ENCODE measurements at places on chromosomes 11 and 22.

GRCh38 chr22:32226326-32227104 is 21.6 kb upstream of the RFPL2 start:
- no peaks in the 10 kb centered on the region for H3K4me1 ChIP-seq
- no peak overlapping the region for H3K27ac ChIP-seq
- no peaks in the 10 kb centered on the region for H3K36me3 ChIP-seq
- peaks cover 12% of the 10 kb centered on the region for H3K27me3 ChIP-seq
- no peak for DNase-seq
- H3K4me3 ChIP-seq, result no peak overlapping the region

- H3K4me1 ChIP-seq, result peaks cover 18% of the 10 kb centered on the region
- no peak for DNase-seq
- H3K27ac ChIP-seq, result no peak overlapping the region
- H3K27me3 ChIP-seq, result peaks cover 3% of the 10 kb centered on the region
- H3K4me3 ChIP-seq, result no peak overlapping the region
Measured at GRCh38 chr11:65125197-65126056, 3.3 kb downstream of the MRPL49 start.

DNA sequence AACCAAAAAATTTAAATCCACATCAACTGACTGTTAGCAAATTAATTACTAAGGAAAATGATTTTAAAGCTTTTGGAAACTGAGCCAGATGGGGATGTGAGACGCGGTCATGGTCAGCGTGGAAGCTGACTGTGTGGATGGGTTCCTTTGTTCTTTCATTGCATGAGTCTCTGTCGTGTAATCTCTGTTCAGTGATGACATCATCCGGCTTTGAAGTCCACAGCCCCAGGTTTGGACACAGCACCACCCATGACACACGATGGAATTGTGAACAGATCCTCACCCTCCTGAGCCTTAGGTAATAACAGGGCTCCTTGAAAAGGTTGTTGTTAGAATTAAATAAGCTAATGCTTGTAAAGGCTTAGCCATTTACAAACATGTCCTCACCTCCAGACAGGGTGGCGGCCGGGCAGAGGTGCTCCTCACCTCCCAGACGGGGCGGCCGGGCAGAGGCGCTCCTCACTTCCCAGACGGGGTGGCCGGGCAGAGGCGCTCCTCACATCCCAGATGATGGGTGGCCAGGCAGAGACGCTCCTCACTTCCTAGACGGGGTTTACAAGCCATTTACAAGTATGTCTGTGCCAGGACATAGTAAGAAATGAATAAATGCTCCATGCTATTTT is 677.3 kb downstream of the TBC1D22A start:
- H3K27me3 ChIP-seq, result no peaks in the 10 kb centered on the region
- H3K36me3 ChIP-seq, result no peaks in the 10 kb centered on the region
- H3K4me3 ChIP-seq, result no peak overlapping the region
- H3K4me1 ChIP-seq, result no peaks in the 10 kb centered on the region
- no peak for DNase-seq

- no peak for DNase-seq
- peak overlapping the region; percentile 84 for H3K4me3 ChIP-seq
- H3K4me1 ChIP-seq, result peaks cover 16% of the 10 kb centered on the region
- H3K36me3 ChIP-seq, result peaks cover 2% of the 10 kb centered on the region
Measured at GRCh38 chr11:107592231-107592590, 1.3 kb downstream of the ELMOD1 start.

GRCh38 chr11:123292647-123293046 is 97.6 kb upstream of the CLMP start:
- no peak overlapping the region for H3K27ac ChIP-seq
- no peak overlapping the region for H3K4me3 ChIP-seq
- peaks cover 3% of the 10 kb centered on the region for H3K27me3 ChIP-seq

DNA sequence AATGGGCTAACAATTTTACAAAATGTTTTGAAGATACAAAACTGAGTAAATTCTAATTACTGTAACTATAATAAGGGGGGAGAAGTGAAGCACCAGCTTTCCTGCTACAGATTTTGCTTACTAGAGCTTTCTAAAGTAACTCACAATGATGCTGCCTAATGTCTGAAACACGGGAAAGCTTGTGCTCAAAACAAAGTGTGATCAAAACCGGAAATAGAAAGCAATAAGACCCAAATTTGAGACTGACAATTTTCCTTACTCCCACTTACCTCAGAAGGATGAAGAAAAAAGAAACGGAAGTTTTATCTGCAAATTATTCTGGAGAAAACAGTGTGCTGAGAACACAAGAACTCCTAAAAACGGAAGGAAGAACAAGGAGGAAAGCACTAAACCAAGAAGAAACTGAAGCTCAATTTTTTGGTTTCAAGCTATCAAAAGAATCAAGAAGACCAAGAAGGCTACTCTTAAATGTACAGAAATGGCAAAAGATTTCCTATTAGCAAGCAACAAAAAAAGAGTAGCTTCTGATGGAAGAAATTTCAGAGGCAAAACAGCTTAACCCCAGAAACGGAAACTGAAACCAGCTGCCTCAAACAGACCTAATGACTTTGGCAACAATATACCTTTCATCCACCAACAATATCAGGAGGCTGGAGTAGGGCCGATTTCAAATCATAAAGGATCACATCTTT is 33.4 kb downstream of the AMBRA1 start:
- H3K27me3 ChIP-seq, result no peaks in the 10 kb centered on the region
- DNase-seq, result peak; percentile 16
- H3K27ac ChIP-seq, result peak overlapping the region; percentile 93

GRCh38 chr11:67002297-67002913 is 20.5 kb upstream of the SYT12 start:
- H3K27me3 ChIP-seq, result no peaks in the 10 kb centered on the region
- no peaks in the 10 kb centered on the region for H3K4me1 ChIP-seq
- no peak for DNase-seq
- no peaks in the 10 kb centered on the region for H3K36me3 ChIP-seq

DNA sequence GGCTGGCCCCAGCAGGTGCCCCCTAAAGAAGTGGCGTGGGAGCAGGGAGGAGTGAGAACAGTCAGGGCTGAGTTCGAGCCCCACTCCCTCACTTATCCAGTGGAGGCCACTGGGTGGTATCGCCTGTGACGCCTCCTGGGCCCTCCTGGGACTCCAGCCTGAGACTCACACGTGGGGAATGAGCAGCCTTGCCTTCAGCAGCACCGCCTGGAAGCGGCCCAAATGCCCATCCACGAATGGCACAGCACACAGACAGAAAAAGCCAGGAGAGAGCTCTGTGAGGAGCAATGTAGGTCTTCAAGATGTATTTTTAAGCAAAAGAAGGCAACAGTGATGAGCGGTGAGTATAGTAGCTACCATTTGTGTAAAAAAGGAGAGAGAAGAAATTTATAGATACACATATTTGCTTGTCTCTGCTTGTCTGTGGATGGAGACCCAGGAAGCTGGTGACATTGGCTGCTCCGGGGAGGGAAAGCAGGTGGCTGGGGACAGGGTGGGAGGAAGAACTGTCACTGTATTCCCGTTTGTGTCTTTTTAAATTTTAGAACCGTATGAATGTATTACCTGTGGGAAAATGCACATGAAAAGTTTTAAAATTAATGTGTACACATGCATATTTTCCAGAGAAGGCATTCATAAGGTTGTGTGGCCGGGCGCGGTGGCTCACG is 13.2 kb downstream of the KCNJ4 start:
- H3K27me3 ChIP-seq, result peaks cover 3% of the 10 kb centered on the region

- H3K27ac ChIP-seq, result no peak overlapping the region
- peak overlapping the region; percentile 40 for H3K4me3 ChIP-seq
- H3K36me3 ChIP-seq, result no peaks in the 10 kb centered on the region
- H3K4me1 ChIP-seq, result peaks cover 6% of the 10 kb centered on the region
Measured at GRCh38 chr22:35230839-35231584, 26.3 kb upstream of the HMGXB4 start.

- peaks cover 4% of the 10 kb centered on the region for H3K27me3 ChIP-seq
- H3K27ac ChIP-seq, result no peak overlapping the region
- DNase-seq, result no peak
- H3K36me3 ChIP-seq, result no peaks in the 10 kb centered on the region
- H3K4me3 ChIP-seq, result no peak overlapping the region
Measured at GRCh38 chr11:15699978-15700377, 585.3 kb downstream of the INSC start.

- H3K27ac ChIP-seq, result peak overlapping the region; percentile 80
- H3K27me3 ChIP-seq, result no peaks in the 10 kb centered on the region
Measured at GRCh38 chr11:122690801-122691548, 35.5 kb downstream of the UBASH3B start.

DNA sequence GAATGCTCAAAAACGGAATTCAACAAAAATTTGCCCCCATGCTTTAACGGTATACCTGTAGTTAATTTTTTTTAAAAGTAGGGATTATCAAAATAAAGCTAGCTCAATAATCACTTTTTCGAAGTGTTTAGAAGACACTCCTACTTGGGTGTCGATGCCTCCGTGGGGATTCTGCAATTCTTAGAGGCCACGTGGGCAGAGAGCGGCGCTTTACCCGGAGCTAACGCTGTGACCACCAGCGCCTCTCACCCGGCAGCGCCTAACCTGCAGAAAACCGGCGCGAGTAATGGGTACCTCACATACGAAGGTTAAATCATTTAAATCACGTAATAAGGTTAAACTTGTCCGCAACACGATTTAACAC is 583 bp downstream of the TAF1D start:
- H3K4me3 ChIP-seq, result peak overlapping the region; percentile 100
- peak overlapping the region; percentile 100 for H3K27ac ChIP-seq
- peaks cover 44% of the 10 kb centered on the region for H3K4me1 ChIP-seq
- H3K36me3 ChIP-seq, result peaks cover 62% of the 10 kb centered on the region
- H3K27me3 ChIP-seq, result peaks cover 11% of the 10 kb centered on the region
- DNase-seq, result peak; percentile 64

GRCh38 chr11:12235947-12236743 is 125.8 kb downstream of the MICAL2 start:
- peak; percentile 70 for DNase-seq
- no peaks in the 10 kb centered on the region for H3K27me3 ChIP-seq
- peaks cover 24% of the 10 kb centered on the region for H3K4me1 ChIP-seq
- H3K4me3 ChIP-seq, result peak overlapping the region; percentile 57

DNA sequence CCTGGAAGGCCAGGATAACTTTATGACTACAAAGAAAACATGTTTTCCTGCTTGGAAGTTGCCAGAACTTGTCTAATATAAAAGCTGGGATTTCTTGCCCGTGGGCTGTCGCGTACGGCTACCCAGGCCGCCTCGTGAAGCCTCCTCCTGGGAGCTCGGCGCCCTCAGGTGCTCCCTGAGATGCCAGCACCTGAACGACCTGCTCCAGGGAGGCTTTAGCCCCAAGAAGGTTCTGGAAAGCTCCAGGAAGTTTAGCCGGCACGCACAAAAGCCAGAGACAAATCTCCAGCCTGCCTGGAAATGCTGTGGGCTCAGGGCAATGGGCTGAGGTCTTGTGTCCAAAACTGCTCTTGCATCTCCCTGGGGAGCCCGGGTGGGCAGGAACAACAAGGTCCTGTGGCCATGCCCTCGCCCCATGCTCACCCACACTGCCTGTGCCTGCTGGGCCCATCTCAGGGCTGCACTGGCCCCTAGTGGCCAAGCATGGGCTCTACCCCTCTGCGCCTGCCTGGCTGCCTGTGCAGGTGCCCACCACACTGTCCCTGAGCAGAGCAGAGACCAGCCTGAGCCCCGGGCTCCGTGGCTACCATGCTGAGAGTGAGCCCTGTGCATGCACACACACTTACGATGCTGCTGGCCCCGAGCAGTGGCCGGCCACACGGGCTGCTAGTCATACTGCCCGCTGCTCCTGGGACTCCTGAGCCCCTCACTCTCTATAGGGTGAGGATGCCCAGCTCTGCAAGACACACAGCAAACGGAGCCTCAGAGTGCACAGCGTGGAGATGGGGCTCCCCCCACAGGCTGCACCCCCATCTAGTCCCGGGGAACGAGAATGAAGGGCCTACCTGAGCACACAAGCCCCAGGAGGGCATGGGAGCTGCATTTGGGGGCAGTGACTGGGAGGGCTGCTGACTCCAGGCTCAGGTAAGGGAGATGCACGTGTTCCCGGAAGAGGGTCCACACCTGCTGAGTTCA is 4.9 kb upstream of the CELSR1 start:
- no peak overlapping the region for H3K4me3 ChIP-seq
- H3K27ac ChIP-seq, result no peak overlapping the region
- no peaks in the 10 kb centered on the region for H3K36me3 ChIP-seq
- DNase-seq, result peak; percentile 81

- peaks cover 70% of the 10 kb centered on the region for H3K36me3 ChIP-seq
- H3K27me3 ChIP-seq, result no peaks in the 10 kb centered on the region
- peak within 1 kb of the TSS; percentile 99 for H3K4me3 ChIP-seq
- DNase-seq, result peak; percentile 94
Measured at GRCh38 chr11:119018074-119018938, at the start of the genes RPS25 and TRAPPC4. RPS25 (minus strand) TSS chr11:119018343; CDS start chr11:119018284, 59 bp downstream. TRAPPC4 (plus strand) TSS chr11:119018766; CDS start chr11:119018796, 30 bp downstream.

- no peak for DNase-seq
- peaks cover 2% of the 10 kb centered on the region for H3K27me3 ChIP-seq
- H3K27ac ChIP-seq, result no peak overlapping the region
Measured at GRCh38 chr11:78886616-78887015, 312.0 kb upstream of the NARS2 start.

GRCh38 chr11:118002541-118003423 is 16.6 kb downstream of the IL10RA start:
- H3K4me1 ChIP-seq, result peaks cover 87% of the 10 kb centered on the region
- H3K4me3 ChIP-seq, result peak overlapping the region; percentile 62
- peaks cover 42% of the 10 kb centered on the region for H3K36me3 ChIP-seq
- H3K27ac ChIP-seq, result peak overlapping the region; percentile 97

DNA sequence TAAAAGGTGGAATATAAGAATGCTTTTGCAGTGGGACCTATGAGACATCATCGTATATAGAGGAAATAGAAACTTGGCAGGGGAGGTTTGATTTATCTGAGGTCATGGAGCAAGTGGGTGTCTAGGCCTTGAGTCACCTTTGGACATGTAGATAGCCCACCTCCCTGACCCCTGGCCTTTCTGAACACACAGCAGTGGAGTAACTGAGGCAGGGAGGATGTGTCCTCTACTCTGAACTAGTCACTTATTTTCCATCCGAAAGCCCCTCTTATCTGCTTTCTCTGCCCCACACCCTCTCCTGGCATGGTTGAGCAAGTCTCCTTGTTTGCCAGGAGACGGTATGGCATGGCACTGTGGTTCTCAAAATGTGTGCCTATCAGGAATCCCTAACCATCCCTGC is 7.9 kb downstream of the CD82 start:
- peak; percentile 56 for DNase-seq
- H3K36me3 ChIP-seq, result peaks cover 71% of the 10 kb centered on the region
- peak overlapping the region; percentile 97 for H3K27ac ChIP-seq
- peak overlapping the region; percentile 71 for H3K4me3 ChIP-seq

DNA sequence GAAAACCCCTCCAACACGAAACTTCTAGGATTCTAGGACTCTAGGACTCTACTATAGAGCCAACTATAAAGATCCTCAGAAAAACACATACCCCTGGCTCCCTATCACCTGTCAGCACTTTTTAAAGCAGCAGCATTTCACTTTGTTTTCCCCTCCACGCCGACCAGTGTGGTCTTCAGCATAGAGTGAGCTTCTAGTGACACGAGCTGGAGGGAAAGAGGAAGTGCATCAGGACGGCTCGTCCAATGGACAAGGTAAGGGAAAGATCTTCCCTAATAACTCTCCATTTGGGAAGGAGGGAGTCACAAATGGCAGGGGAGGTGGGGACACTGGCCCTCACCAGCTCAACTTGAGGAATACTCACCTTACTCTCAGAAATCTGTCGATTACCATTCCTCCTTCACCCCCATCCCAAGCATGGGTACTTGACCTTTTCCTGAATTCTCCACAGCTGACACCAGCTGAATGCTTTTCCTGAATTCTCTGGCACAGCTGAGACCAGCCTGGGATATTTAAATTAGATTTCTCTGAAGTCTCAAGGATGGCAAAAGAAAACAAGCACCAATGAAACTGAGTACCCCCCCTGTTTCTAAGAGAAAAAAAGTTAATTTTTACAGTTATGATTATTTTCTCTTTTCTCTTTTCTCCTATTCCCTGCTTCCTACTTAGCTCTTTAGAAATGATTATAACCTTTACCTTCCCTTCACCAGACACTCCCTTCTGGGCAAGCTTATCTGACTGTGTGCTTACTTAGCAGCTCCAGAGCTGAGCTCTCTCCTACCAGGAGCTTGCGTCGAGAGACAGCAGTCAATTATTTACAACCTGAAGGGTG is 33.3 kb upstream of the NNMT start:
- H3K27ac ChIP-seq, result no peak overlapping the region
- H3K27me3 ChIP-seq, result no peaks in the 10 kb centered on the region
- no peak for DNase-seq

Data from activated naive CD8-positive, alpha-beta T cell treated with anti-CD3 and anti-CD28 coated beads for 36 hours (primary cell).